ENCODE measurements at places on chromosomes 2 and 18. TPM values are rescaled to one million over a fixed set of nuclear protein-coding genes. Genes with fewer than 3 reads are reported as not detected.

Gene PIK3C3
- total RNA-seq: 51.1 TPM

Gene GCG
- total RNA-seq: not detected

Gene CNGA3
- not detected for total RNA-seq

Gene C2orf78
- not detected for total RNA-seq

Gene ARL6IP6
- total RNA-seq: 26.0 TPM

Gene GRHL1
- total RNA-seq: 0.82 TPM
